Activated CD4-positive, alpha-beta T cell treated with anti-CD3 and anti-CD28 coated beads, Interleukin-2, amount 10 ng/mL, durations not matched to agents 24 days and 14 days (primary cell): ENCODE measurements at places on chromosomes 11 and 22. TPM values are rescaled to one million over a fixed set of nuclear protein-coding genes. Genes with fewer than 3 reads are reported as not detected.
A peak's percentile ranks its signal among the peaks of the same experiment; 100 is the strongest.

DNA sequence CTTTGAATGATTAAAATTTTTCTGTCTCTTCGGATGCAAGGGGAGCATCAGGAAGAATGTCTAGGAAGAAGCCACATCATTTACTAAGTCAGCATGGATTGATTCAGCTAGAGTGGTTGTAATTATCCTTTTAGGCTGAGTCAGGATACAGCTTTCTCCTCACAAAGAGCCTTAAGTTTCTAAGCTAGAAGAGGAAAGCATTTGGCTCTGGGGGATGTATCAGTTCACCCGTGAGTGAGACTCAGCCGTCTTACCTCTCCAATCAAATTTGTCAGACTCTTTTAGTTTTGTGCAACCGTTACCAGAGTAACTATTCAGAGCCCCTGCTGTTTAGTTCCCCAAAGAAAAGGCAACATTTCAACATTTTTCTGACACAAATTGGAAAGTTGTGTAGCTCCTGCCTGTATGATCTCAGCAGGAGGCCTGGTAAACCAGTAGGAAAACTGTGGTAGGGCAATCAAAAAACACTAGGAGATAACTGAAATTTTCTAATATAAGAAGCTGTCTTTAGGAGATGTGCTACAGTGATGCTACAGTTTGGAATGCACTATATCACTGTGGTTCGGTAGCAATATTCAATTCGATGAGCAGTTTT is 432.4 kb upstream of the LUZP2 start:
- no peaks in the 10 kb centered on the region for H3K4me1 ChIP-seq
- H3K4me3 ChIP-seq = no peak overlapping the region
- no peaks in the 10 kb centered on the region for H3K36me3 ChIP-seq

- H3K36me3 ChIP-seq = no peaks in the 10 kb centered on the region
- H3K4me1 ChIP-seq = no peaks in the 10 kb centered on the region
- no peak for DNase-seq
Measured at GRCh38 chr11:1446623-1447022, 40.0 kb downstream of the MOB2 start.

- peaks cover 41% of the 10 kb centered on the region for H3K4me1 ChIP-seq
- H3K36me3 ChIP-seq = peaks cover 67% of the 10 kb centered on the region
- peak overlapping the region; percentile 19 for H3K27ac ChIP-seq
- no peaks in the 10 kb centered on the region for H3K27me3 ChIP-seq
- peak overlapping the region; percentile 20 for H3K4me3 ChIP-seq
Measured at GRCh38 chr11:65584106-65584505, 8.3 kb downstream of the EHBP1L1 start.

Gene DRD2
- total RNA-seq = not detected in 2 replicates

Gene RTN4R
- total RNA-seq = 1.6 and 1.7 TPM in 2 replicates

Gene EIF4G2
- total RNA-seq = 1,071 and 1,120 TPM in 2 replicates

DNA sequence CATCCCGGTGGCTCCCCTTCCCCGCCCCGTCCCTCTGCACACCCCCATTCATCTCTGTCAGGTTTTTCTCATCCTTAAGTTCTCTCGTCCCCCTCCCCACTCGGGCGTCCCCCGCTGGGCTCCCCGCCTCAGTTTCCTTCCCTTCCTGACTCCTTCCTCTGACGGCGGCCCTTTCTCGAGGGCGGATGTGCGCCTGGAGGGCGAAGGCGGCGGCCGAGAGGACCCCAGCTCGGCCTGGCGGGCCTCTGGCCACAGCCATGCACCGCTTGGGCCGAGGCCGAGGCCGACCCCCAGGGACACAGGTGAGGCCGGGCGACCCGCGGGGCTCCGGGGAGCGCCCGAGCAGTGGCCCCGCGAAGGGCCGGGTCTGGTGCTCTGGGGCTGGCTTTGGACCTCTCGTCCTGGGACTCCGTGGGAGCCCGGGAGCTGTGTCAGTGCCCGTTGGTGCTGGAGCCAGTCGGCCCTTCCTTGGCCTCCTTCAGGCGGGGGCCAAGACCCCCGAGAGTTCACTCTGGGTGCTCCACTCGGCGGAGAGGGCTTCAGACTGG is 2.9 kb downstream of the PHLDB1 start:
- peak overlapping the region; percentile 76 for H3K4me3 ChIP-seq
- peak; percentile 69 for DNase-seq
- H3K36me3 ChIP-seq = peaks cover 6% of the 10 kb centered on the region
- H3K27ac ChIP-seq = peak overlapping the region; percentile 48
- peaks cover 37% of the 10 kb centered on the region for H3K27me3 ChIP-seq

DNA sequence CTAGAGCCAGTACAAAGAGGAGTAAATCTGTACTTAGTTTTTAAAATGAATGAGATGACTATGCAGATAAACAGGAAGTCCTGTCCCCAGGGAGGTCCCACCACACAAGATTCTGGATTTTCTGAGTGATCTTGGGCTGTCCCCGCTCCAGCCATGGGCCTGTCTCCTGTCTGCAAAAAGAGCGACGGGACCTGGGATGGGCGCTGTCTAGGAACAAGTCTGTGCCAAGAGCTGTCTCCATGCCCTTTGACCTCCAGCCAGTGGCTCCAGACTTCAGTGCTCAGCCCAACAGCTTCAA is 6.0 kb downstream of the CSNK1E start:
- no peaks in the 10 kb centered on the region for H3K27me3 ChIP-seq
- H3K27ac ChIP-seq = peak overlapping the region; percentile 73
- peaks cover 28% of the 10 kb centered on the region for H3K36me3 ChIP-seq
- H3K4me3 ChIP-seq = no peak overlapping the region
- no peak for DNase-seq

DNA sequence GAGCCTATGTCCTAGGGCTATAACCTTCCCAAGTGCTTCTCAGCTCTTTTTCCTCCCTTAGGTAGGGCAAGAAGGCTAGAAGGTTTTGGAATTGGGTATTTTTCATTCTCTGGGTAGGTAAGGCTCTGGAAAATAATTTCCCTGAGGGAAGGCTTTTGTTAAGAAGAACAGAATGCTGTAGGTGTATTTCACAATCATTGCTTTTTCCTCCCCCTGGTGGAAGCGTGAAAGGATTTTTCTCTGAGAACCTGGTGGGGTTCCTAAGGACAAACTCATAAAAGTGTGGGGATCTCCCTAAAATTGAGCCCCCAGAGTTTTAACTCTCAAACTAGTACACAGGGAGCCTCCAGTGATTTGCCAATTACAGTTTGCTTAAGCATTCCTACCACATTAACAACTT is 41.1 kb upstream of the NARS2 start:
- no peaks in the 10 kb centered on the region for H3K4me1 ChIP-seq
- peaks cover 2% of the 10 kb centered on the region for H3K36me3 ChIP-seq
- no peak overlapping the region for H3K27ac ChIP-seq
